ENCODE measurements at places on chromosomes 2 and 18. TPM values are rescaled to one million over a fixed set of nuclear protein-coding genes. Genes with fewer than 3 reads are reported as not detected.

Gene KCNK3
- under 0.01 TPM for total RNA-seq

Gene ZNF804A
- 5.8 TPM for total RNA-seq

Gene IL1A
- total RNA-seq, result 0.32 TPM

Gene ABCG8
- not detected for total RNA-seq

- DNase-seq, result no peak
Measured at GRCh38 chr2:41543726-41544125, 504.1 kb upstream of the PKDCC start.

GRCh38 chr2:16665748-16666448 is at the start of gene CYRIA:
CYRIA (minus strand) TSS chr2:16665834; CDS start chr2:16588119, 77,715 bp downstream.
- peak; percentile 30 for DNase-seq

Gene CDH7
- total RNA-seq, result not detected

Gene FBXO48
- 0.32 TPM for total RNA-seq

GRCh38 chr18:62522178-62522503 is 684 bp upstream of the ZCCHC2 start:
- DNase-seq, result no peak

Gene COLEC11
- total RNA-seq, result 0.43 TPM

DNA sequence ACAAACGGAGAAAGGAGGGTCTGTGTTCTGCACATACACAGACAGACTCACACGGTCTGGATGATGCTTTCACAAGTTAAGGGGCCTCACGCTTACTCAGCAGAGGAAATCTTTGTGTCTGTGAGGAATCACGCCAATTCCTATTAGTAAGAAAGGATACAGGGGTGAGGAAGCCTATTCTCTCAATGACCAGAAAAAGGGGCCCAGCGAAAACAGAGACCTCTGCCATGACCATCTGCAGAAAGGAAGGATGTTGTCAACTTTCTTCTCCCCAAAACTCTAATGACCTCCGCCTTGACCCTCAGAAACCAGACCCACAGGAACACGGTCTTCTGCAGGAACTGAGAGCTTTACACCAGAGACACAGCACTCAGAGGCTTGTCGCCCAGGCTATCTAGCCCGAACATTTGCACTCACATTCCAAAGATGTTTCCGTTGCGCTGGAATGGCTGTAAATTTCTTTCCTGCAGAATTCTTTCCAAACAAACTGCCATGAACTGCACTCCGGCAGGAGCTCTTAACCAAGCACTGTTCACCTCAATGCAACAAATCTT is 186.3 kb downstream of the TCF4 start:
- peak; percentile 89 for DNase-seq

DNA sequence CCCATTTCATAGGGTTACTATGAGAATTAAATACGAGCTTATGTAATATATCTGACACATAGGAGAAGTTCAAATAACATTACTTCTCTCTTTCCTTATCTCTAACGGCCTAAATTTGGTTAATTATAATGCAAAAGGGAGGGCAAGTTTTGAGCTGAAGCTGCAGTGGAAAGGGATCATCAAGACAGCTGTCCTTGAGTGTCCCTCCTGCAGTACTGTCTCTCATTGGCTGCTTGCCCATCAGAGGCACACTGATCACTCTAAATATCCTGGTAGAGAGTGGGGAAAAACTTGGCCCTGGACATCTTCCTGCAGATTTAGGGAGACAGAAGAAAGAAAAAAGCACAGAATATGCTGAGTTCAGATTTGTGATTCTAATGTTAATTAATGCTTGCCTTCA is 186.0 kb downstream of the CAMKMT start:
- no peak for DNase-seq

GRCh38 chr2:127859712-127860085 is 1.7 kb upstream of the POLR2D start:
- DNase-seq, result no peak
